ENCODE measurements at places on chromosomes 7 and 10.

GRCh38 chr10:4649886-4650508, 176.0 kb upstream of the AKR1E2 start:
- H3K36me3 ChIP-seq = no peaks in the 10 kb centered on the region
- DNase-seq = no peak
- H3K4me1 ChIP-seq = peaks cover 21% of the 10 kb centered on the region

- H3K36me3 ChIP-seq = no peaks in the 10 kb centered on the region
- no peaks in the 10 kb centered on the region for H3K4me1 ChIP-seq
- no peak for DNase-seq
- H3K27me3 ChIP-seq = peaks cover 12% of the 10 kb centered on the region
Observed at GRCh38 chr7:17474724-17475344, 176.4 kb downstream of the AHR start.

GRCh38 chr7:148702876-148703670, 4.4 kb downstream of the CUL1 start:
- no peak for DNase-seq
- H3K27ac ChIP-seq = no peak overlapping the region
- peaks cover 48% of the 10 kb centered on the region for H3K4me1 ChIP-seq
- H3K27me3 ChIP-seq = no peaks in the 10 kb centered on the region
- H3K4me3 ChIP-seq = peak overlapping the region; percentile 2

- no peaks in the 10 kb centered on the region for H3K36me3 ChIP-seq
- H3K4me1 ChIP-seq = no peaks in the 10 kb centered on the region
- DNase-seq = no peak
- H3K27ac ChIP-seq = no peak overlapping the region
- no peak overlapping the region for H3K4me3 ChIP-seq
Observed at GRCh38 chr10:13068071-13068470, 31.9 kb upstream of the OPTN start.

DNA sequence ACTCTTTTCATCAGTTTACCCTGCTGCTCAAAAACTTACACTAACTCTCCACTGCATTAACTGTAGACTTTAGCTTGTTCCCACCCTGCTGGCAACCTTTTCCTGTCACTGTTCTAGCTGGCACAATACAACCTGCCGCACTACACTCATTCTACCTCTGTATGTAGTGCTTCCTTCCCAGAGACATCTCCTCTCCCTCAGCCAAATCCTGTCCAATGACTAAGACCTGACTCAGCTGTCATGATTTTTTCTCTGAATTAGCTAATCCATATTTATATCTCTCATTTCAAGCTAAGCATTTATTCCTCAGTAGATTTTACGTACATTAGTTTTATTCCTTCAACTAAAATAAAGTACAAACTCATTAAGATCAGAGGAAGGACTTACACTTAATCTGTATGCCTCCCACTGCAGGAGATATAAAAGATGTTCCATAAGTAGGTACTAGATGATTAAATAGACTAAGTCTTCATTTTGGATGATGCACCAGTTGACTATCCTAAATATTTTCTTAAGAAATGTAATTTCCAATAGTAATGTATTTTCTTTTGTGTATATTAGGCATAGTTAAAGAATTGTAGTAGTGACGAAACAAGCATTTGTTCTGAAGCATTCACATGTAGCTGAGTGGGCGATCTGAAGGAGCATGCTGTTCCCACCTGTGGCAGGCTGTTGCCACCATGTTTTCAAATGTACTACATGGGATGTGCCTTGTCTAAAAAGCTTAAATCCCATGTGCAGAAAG, 189.1 kb downstream of the SKAP2 start:
- H3K27ac ChIP-seq = no peak overlapping the region
- DNase-seq = no peak
- H3K4me3 ChIP-seq = no peak overlapping the region
- peaks cover 42% of the 10 kb centered on the region for H3K27me3 ChIP-seq
- no peaks in the 10 kb centered on the region for H3K36me3 ChIP-seq

- H3K27ac ChIP-seq = peak overlapping the region; percentile 73
- DNase-seq = no peak
- peaks cover 38% of the 10 kb centered on the region for H3K4me1 ChIP-seq
Observed at GRCh38 chr10:69327463-69328379, 49.4 kb downstream of the HK1 start.
